D721Med (cell line): ENCODE measurements at places on chromosomes 5 and 9.

DNA sequence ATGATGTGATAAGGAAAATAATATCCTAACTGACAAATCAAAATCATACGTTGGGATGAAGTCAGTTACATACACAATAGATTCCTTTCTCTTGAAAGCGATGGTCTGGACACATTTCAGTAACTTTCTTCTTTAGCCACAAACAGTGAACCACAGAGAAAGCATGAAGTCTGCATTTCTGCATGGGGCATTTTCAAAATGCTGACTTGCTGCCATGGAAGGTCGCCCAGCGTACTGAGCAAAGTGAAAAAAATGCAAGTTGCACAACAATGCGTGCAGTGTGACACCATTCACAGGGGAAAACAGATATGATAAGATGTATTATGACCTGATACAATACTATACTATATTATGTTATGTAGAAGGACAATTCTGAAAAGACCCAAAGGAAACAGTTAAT, 146.3 kb downstream of the SNX18 start:
- DNase-seq = no peak

DNA sequence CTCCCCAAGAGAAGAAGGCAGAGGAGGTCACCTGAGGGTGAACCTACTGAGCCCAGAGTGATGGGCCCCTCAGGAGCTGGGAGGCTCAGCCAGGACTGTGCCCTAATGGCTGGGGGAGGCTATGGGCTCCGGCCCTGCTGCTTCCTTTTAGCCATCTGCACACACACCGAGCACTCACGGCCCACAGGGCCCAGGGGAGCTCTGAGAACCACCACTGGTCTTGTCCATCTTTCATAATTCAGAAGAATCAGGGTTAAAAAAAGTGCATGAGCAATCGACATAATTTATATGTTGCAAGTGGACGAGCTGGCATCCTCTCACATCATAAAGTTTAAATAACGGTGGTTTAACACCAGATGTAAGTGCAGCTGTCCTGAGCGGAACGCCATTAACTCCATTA, 162.1 kb downstream of the FSTL4 start:
- no peak for DNase-seq

GRCh38 chr5:14873093-14873492, 1.5 kb upstream of the ANKH start:
- DNase-seq = no peak

- DNase-seq = no peak
These were observed 378.2 kb upstream of the GRAMD2B start for GRCh38 chr5:126044931-126045565.

DNA sequence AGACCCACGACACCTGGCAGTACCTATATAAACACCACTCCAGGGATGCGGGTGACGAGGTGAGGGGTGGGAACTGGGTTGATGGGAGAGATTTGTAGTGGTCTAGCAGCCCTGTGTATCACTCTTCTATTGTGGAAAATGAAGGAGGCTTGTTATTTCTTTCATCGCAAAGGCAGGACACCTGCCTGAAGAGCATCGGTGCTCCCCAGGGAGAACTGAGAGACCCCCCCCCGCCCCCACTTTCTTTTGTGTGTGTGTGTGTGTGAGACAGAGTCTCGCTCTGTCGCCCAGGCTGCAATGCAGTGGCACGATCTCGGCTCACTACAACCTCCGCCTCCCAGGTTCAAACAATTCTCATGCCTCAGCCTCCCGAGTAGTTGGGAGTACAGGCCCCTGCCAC, 8.3 kb upstream of the WDR5 start:
- DNase-seq = no peak

DNA sequence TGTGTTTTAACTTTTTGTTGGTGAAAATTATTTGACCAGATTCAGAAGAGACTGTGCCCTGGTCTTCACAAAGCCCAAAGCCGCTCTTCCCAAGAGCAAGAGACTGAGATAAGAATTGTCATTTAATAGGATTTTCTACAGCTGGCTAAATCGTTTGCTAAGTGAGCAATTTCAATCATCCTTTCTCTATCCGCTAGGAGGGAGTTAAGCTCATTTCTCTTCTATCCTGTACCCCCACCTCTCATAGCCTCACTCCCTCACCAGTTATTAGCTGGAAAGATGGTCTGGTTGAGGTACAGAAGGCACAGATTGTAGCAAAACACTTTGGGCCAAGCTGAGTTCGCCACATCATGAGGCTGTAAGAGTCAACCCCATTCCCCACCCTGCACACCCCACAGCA, 43.0 kb upstream of the SIL1 start:
- peak; percentile 45 for DNase-seq

- no peak for DNase-seq
These were observed 6.1 kb upstream of the NRG2 start for GRCh38 chr5:140049205-140049604.

- DNase-seq = no peak
These were observed 7.9 kb upstream of the SYNPO start for GRCh38 chr5:150632305-150633160.

- no peak for DNase-seq
These were observed 74.2 kb upstream of the SPOCK1 start for GRCh38 chr5:137573376-137573775.

- no peak for DNase-seq
These were observed 406.9 kb upstream of the ACTBL2 start for GRCh38 chr5:57889558-57889957.

GRCh38 chr5:75891020-75891419, 173.8 kb upstream of the POC5 start:
- DNase-seq = no peak

DNA sequence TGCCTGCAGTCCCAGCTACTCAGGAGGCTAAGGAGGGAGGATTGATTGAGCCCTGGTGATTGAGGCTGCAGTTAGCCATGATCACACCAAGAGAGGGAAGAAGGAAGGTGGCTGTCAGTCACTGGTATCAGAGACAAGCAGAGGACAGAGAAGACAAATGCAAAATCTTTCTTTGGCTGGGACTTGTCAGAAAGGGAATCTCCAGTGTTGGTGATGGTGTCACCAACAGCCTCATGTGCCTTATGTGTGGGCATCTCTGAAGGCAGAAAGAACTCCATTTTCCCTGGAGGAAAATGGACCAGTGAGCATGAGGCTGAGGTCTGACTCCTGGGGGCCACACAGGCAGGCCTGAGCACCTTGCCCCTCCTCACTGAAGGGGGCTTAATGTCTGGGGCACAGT, 12.1 kb upstream of the RNF183 start:
- DNase-seq = no peak

GRCh38 chr9:79812507-79813257, 240.9 kb downstream of the TLE4 start:
- DNase-seq = no peak

- no peak for DNase-seq
These were observed 164.5 kb downstream of the DCP2 start for GRCh38 chr5:113140837-113141671.

DNA sequence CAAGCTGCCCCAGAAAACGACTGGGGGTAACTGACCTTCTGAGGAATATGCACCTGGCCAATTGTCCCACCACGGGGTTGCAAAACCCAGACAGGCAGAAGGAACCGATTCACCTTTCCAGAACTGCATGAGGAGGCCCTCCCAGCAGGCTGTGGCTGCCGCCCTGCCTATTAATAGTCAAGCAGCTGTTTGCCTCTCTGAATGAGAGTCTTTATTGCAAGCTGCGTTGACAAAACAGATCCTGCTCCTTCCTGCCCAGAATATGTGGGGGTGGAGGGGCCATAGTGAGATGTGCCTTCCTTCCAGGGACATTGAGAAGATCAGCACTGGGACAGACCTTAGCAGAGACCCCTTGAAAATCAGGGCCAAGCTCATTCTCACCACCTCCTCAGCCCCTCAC, 18.3 kb upstream of the TCOF1 start:
- DNase-seq = no peak

- DNase-seq = no peak
These were observed 30.7 kb upstream of the IRX1 start for GRCh38 chr5:3564827-3565518.

DNA sequence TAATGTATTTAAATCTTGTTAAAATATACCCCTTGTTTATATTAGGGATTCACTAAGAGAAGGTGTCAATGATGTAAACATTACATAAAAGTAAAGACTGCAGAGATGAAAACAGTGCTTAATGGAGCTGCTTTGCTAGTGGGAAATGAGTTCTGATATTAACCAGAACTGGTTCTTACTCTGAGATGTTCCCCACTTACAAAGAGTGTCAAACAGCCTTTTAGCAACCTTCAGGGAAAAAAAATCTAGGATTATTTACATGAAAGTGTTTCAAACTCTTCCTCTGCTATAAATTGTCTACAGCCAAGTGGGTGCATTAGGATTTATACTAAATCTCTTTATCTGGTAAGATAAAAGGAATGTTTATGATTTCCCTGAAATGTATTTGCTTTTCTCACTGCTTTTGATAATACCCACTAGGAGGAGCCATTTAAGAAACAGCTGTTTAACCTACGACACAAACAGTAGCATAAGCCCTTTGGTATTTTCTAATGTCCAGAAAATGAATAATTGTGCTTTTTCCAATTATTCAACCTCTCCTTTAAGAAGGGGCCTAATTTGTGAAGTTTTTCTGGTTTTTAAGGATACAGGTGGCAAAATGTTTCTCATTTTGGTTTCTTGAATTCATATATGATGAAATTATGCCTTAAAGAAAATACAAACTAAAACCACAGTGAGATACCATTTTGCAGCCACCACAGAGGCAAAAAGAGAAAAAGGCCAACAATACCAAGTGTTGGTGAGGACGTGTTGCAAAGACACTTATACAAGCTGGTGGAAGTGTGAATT, 186.3 kb downstream of the TLE4 start:
- DNase-seq = no peak

DNA sequence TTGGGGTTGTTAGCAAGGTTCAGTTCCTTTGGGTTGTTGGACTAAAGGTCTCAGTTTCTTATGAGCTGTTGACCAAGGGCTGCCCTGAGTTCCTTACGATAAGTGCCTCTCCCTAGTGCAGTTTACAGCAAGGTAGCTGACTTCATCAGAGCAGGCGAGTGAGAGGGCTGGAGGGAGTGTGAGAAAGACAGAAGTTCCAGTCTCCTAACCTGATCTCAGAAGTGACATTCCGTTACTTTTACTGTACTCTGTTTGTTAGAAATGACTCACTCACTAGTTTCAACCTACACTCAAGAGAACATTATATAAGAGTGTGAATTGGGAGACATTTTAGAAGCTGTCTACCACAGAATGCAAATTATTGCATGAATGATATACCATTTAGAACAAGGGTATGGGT, 21.2 kb upstream of the IL31RA start:
- DNase-seq = no peak

DNA sequence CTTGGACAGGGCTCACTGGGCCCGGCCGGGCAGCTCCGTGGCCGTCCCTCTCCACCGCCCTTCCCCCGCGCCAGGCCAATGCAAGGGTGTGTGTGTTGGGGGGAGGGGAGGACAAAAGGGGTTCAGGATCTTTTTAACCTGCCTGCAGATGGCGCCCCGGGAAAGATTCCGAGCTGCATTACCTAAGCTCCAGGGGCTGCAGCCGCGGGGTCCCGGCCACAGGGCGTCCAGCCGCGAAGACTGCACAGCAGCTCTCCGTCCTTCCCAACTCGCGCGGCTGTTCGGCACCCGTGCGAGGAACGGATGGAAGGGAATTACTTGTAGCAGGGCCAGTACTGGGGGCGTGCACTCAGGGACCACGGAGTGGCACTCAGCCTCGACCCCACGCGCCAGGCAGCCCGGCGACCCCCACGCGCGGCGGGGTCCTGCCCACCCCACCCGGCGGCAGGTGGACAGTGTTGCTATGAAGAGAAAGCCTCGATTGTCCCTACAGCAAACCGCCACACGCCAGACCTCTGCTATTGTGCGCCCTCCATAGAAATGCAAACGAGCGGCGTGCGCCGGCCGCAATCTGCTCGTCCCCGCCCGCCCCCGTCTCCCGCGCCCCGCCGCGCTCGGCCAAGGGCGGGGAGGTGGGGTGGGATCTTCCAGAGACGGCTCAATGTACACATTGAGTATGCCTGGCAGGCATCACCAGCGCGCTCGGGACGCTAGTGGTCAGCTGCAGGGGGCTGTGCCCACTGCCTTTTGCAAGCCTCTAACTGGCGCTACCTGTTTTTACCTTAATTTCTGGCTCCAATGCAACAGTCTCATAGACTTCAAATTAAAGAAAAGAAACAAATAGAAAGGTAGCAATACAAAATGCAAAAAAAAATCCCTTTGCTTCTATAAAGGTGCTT, 796 bp upstream of the GADD45G start:
- DNase-seq = no peak

DNA sequence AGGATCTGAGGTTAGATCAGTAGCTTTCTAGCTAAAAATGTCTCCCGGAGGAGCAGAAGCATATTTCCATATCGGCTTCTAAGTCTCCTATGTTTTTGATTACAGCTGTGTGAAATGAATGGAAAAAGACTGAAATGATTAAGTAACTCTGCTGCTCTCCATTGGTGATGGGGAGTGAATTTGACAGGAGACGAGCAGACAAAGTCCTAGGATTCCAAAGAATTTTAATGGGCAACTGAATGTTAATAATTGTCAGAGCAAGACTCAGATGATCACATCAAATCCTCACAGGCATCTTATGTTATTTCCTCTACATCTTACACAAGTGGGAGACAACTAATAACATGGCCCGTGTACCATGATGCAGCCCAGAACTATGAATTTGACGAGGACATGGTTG, 66.8 kb downstream of the LIX1 start:
- DNase-seq = no peak

DNA sequence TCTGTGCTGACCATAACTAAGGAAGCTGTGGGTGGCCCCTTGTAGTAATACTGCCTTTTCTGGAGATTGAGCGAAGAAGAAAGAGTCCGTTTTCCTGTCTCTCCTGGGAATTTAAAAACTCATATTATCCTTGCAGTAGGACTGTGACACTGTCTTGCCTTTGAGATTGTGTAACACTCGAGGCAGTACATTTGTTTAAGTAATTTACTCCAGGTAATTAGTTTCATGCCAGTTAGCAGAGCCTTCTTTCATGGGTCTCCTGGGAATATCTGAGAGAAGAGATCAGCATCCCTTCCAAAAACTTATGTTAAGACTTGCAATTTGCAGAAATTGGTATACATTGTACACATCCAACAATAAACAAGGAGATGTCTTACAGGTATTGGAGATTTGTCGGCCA, 405.6 kb downstream of the DMRT2 start:
- DNase-seq = no peak

DNA sequence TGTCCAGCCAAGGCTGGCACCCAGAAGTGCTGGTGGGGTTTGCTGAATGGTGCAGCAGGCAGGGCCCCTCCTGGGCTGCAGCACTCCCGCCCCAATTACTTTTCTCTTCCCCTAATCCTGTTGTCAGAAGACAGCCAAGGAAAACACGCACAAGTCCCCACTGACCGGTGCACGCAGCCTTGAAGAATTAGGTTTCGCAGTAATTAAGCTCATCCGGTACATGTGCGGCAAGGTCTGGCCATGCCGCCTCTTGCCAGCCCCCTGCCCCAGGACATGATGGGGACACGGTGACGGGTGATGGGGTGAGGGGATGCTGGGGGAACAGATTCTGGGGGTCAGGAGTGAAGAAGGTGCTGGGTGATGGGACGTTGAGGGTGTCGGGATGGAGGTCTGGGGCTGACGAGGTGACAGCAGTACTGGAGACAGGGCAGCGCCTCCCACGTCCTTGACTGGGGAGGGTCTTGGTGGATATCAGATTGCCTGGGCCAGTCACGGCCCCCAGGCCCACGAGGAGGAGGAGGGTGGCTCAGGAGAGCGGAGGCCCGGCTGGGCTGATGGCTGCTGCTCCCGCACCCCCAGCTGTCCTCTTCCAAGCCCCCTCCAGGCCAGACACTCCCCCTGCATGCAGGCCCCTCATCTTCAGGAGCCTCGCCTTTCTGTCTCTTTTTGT, 34.9 kb downstream of the BARX1 start:
- no peak for DNase-seq
